ENCODE measurements at places on chromosomes 12 and 14.

- DNase-seq: no peak
Measured at GRCh38 chr12:45168976-45169375, 46.9 kb upstream of the ANO6 start.

GRCh38 chr12:32644431-32644830, 34.7 kb upstream of the DNM1L start:
- DNase-seq: no peak

DNA sequence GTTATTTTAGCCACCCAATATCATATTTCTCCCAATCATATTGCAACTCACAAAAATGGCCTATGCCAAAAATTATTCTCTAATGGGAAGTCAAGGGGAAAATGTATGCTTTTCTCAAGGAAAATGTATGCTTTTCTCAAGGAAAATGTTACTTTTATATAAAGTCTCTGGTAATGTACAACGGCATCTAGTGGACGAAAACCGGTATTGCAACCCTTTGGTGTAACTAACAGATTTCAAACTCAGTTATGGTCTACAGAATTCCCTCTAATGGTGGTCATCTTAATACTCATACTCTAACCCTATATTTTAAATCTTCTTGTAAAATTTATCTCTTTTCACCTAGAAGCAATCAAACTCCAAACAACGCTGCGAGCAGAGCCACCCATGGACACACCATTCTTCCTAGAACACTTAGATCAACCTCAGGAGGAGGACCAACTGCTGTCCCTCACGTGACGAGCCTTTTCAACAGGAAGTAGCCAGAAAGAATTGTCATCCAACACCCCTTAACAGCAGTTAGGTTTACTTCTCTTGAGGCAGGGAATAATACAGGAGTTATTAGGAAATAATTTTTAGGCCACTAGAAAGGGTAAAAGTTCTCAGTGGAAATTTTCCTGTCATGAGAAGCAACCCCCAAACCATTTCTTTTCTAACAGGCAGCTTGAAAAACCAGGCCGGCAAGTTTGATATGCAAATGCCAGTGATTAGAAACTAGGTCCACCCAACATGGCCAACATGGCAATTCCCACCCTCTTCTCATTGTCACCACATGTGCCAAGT, 20.1 kb downstream of the APOBEC1 start:
- no peak for DNase-seq

GRCh38 chr12:1083151-1083888, 92.3 kb downstream of the ERC1 start:
- DNase-seq: no peak

GRCh38 chr12:4202487-4202886, 71.1 kb upstream of the CCND2 start:
- DNase-seq: no peak

- DNase-seq: no peak
Measured at GRCh38 chr12:6370994-6371754, 4.2 kb downstream of the SCNN1A start.

DNA sequence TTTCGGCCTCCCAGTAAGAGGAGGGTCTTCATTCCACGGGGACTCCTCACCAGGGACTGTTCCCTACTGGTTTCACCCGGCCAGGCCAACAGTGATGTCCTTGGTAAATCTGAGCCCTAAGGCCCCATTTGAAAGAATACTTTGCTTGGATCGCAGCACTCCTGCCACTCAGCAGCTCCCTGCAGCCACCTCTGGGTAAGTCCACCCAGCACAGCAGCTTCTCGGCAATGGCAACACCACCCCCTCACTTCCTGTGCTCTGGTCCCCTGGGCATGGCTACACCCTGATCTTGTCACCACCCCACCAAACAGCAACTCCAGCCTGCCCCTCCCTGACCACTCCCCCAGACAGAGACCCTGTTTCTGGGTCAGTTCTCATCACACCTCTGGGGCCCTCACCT, 100.3 kb downstream of the SETD3 start:
- no peak for DNase-seq

DNA sequence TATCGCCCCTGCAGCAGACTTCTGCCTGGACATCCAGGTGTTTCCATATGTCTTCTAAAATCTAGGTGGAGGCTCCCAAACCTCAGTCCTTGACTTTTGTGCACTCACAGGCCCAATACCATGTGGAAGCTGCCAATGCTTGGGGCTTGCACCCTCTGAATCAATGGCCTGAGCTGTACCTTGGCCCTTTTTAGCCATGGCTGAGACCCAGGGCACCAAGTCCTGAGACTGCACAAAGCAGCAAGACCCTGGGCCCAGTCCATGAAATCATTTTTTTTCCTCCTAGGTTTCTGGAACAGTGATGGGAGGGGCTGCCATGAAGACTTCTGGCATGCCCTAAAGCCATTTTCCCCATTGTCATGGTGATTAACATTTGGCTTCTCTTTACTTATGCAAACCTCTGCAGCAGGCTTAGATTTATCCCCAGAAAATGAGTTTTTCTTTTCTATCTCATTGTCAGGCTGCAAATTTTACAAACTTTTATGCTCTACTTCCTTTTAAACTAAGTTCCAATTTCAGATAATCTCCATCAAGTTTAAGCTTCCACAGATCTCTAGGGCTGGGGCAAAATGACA, 1445.8 kb upstream of the FLRT2 start:
- no peak for DNase-seq

GRCh38 chr12:53755451-53755891, 3.7 kb upstream of the CISTR start:
- DNase-seq: no peak

GRCh38 chr12:67082221-67082620, 186.9 kb upstream of the CAND1 start:
- no peak for DNase-seq

DNA sequence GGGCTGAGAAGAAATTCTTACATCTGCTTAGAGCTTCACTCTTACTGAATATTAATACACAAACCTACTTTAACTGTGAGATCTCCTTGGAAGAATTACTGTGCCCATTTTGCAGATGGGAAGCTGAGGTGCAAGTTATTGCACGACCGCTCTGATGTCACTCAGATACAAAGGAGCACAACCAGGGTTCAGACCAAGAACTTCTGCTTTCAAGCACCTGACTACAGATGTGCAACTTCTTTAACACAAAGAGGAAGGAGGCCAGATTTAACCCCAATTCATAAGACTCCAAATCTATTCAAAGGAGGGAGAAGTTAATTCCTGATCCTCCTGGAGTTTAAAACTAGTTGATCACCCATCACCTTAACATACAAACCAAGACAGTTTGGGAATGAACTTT, 232.6 kb downstream of the VRK1 start:
- DNase-seq: no peak

- DNase-seq: no peak
Measured at GRCh38 chr14:95452176-95452892, 64.1 kb downstream of the SYNE3 start.

DNA sequence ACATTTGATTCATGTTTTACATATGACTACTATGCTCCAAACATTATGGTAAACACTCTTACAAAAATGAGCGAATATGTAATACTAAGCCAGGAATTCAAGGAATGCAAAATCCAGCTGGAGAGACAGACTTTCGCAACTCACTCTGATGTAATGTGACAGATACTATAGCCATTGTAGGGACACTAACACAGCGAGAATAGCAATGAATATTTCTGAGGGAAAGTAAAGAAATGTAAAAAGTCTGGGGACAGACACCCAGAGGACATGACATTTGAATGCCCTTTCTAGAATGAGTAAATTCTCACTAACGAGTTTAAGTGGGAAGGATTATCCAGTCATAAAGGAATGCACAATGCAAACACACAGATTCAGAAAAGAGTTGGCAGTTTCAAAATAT, 121.9 kb downstream of the PIK3C2G start:
- DNase-seq: no peak

DNA sequence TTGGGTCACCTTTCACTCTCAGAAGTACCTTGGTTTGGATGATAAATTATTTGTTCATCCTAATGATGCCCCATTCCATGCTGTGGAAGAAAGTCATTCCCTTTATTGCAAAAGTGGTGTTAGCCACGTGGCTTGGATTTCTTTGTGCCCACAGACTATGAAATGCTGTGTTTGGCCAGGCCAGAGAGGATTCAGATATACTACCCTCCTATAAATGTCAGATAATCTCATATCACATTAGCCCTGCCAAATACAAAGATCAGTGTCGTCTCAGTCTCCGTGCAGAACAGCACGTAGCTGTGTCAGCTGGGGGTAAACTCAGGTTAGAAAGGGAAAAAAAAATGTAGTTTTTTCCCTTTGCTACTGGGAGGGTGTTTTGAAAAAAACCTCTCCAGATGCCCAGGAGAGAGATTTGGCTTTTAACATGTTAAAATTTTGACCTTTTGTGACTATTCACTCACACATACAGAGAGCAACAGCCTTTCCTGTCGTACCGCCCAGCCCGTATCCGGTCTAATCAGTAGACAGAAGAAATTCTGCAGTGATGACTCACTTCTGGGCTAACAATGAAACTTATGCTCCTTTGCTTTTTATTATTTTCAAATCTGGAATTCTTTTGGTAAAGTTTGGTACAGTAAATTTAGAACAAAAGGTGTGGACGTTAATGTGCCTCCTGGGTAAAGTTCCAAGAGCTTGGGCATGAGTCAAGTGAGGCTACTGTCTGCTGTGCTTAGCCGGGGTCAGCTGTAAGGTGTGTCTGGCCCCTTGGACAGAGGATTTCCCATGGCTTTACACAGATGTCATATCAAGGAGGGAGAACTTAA, 8.5 kb upstream of the PTPRB start:
- no peak for DNase-seq
